ENCODE measurements at places on chromosomes 13 and 19.
A peak's percentile ranks its signal among the peaks of the same experiment; 100 is the strongest.

DNA sequence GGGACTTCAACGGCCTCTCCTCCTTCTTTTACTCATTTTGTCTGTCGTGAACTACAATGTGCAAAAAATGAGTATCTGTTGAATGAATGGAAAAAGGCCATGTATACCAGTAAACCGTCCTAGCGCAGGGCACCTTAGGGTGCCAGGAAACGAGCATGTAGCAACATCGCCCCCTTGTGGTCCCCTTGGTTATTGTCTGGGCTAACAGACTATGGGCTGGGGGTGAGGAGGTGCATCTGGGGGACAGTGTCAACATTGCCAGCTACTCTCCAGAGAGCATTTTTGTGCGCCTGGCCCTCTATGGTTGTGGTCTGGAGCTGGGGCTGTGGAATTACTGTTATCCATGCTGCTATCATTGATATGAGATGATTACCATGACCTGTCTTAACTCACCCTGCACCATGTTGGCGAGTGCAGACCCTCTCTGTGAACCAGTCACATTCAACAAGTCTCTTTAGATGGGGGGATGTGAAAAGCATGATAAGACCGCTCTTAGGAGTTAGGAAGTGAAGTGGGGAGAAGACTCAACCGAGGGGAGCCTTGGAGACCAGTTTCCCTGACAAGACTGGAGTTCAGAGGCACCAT, 22.8 kb upstream of the SIGLEC11 start:
- DNase-seq: peak; percentile 15

DNA sequence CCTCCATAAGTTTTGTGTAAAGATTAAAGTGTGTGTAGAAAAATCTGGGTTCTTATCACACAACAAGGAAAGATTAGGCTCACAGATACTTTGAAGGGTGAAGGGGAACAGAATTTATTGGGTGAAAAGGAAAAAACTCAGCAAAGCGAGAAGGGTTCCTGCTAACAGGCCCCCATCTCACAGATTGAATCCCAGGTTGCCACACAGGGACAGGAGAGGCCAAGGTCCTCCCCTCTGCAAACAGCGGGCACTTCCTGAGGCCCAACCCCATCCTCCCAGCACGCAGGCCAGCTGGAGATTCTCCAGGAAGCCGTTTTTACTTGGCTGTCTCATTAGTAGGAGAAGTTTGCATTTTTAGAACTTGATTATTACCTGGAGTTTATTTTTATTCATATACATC, 15.2 kb upstream of the ERCC5 start:
- no peak for DNase-seq

DNA sequence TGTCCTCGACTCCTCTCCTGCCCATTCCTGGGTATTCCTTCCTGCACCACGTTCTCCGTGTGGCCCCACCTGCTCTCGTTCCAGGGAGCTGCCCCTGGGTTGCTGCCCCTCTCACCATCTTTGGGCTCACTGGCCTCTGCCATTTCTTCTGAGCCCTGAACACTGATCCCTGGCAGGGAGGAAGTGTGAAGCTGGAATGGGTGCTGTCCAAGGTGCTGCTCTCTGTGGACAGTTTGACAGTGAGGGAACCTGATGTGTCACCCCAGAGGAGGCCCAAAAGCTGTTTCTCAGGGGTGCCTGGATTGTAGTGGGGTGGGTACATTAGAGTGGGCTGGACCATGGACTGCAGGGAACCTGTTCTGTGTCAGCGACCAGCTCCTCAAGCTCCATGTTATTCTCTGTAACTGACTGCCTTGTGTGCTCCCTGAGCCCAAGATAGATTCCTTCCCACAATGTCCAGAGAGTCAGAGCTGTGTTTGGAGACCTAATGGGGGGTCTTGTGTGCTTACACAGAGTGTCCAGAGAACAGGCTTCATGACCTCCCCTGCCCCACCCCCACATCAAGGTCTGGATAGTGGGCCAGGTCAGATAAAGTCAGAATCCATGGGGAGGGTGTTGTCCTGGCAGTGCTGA, 7.2 kb upstream of the CEACAM8 start:
- no peak for DNase-seq

DNA sequence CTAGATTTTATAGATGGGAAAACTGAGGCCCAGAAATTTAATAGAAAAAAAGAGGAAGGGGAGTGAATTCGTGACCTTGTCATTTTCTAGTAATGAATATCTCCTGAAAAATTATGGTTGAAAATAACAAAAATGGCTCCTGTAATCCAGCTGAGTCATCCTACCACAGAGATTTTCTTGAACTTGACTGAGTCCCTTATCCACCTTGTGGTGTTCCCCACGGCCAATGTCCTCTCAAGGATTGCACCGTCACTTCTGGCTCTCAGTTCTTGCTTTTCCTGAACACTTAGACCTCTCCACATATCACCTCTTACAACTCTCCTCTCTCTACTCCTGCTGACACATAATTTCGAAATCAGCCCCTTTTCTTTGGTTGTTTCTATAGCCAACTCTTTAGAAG, 1.2 kb upstream of the KATNAL1 start:
- peak; percentile 8 for DNase-seq

GRCh38 chr13:33353646-33354045, 68.1 kb upstream of the STARD13 start:
- no peak for DNase-seq

GRCh38 chr13:95325485-95325884, 24.2 kb upstream of the ABCC4 start:
- no peak for DNase-seq

DNA sequence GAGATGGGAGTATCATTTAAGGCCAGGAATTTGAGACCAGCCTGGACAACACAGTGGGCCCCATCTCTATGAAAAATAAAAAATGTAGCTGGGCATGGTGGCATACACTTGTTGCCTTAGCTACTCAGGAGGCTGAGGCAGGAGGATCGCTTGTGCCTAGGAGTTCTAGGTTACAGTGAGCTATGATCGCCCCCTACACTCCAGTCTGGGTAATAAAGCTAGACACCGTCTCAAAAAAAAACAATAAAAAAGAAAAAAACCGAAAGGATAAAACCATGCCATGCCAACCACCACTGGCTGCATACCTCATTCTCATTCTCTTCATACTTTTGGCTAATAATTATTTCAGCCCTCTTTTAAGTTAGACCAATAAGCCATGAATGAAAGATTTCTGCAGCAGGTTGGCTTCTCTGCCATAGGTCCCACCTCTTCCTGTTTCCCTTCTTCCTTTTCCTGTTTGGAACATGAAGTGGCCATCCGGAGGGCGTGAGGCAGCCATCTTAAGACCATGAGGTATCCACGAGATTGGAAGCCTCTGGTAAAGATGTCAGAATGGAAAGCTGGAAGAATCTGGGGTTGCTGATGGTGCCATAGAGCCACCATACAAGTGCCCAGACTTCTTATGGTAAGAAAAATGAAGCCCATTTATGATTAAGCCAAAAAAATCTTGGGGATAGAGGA, 171.3 kb downstream of the CACNA1A start:
- DNase-seq: no peak

DNA sequence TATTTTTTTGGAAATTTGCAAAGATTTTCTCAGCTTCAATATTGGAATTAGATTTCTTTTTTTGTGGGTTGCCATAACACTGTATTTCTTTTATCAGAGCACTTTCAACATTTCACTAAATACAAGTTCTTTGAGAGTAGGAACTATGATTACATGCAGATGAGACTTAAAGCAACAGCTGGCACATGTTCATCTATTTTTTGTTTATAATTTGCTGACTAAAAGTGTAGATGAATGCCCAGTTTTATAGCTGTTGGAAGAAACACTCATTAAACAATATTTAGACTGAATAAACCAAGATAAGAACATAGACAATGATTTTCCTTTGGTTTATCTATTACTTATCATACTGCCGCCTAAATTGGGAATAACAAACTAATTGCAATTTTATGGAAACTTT, 803.0 kb upstream of the KLHL1 start:
- DNase-seq: no peak

DNA sequence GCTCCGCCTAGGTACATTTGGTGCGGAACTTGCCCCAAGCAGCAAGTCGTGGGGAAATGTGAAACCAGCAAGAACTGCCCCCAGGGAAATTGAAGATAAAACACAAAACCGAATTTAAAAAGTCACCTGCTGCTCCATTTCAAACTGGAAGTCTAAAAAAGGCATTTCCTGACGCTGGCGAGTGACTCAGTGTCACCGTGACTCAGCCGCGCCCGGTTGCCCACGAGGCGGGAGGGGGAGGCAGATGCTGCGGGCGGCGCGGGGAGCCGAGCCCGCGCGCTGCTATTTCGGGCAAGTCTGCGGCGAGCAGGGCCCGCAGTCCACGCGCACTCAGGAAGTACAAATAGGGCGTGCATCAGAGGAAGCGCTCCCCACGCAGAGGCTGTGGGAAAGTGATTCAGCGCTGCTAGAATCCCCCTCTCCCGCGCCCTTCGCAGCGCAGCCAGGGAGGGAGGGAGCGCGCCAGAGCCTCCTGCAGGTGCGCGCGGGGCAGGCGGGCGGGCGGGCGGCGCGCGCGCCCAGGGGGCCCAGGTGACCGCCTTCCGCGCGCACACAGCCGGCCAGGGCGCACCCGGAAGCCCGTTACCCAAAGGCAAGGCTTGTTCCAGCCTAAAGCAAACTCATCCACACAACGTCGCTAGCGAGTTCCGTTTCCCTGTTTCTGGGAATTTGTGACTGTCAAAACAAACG, 168.8 kb downstream of the COL4A1 start:
- peak; percentile 64 for DNase-seq

- DNase-seq: no peak
Measured at GRCh38 chr19:47896019-47896418, 9.9 kb upstream of the SULT2A1 start.

DNA sequence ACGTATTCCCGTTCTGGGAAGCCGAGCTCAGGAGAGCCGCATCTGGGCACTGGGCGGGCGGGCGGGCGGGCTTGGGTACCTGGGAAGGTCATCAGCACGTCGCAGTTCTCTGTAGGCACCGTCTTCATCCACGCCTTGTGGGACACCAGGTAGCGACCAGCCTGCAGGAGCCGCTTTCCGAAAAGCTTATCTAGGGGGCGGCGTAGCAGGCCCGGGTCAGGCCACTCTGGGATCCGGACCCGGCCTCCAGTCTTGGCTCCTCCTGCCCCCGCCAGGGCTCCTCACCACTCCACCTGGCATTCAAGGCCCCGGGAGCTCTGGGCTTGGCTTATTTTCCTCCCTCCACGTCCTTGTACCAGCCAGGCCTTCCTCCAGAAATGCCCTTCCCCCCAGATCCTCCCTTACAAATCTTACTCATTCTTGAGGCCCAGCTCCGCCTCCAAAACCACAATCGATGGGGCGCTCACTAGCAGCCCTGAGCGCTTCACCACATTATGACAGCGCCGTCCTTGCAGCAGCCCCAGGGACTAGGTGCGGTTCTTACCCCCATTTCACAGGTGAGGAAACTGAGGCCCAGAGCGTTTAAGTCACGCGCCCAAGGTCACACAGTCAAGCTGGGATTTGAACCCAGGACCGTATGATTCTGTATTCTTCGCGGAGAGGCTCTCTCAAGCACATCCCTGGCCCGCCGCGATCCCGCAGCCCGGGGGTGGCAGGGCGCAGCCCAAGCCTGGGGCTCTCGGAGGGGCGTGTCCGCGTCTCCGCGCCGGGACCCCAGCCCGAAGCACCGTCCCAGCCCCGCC, 843 bp downstream of the ANO8 start:
- peak; percentile 78 for DNase-seq

- no peak for DNase-seq
Measured at GRCh38 chr19:48158210-48158790, 11.8 kb downstream of the LIG1 start.

DNA sequence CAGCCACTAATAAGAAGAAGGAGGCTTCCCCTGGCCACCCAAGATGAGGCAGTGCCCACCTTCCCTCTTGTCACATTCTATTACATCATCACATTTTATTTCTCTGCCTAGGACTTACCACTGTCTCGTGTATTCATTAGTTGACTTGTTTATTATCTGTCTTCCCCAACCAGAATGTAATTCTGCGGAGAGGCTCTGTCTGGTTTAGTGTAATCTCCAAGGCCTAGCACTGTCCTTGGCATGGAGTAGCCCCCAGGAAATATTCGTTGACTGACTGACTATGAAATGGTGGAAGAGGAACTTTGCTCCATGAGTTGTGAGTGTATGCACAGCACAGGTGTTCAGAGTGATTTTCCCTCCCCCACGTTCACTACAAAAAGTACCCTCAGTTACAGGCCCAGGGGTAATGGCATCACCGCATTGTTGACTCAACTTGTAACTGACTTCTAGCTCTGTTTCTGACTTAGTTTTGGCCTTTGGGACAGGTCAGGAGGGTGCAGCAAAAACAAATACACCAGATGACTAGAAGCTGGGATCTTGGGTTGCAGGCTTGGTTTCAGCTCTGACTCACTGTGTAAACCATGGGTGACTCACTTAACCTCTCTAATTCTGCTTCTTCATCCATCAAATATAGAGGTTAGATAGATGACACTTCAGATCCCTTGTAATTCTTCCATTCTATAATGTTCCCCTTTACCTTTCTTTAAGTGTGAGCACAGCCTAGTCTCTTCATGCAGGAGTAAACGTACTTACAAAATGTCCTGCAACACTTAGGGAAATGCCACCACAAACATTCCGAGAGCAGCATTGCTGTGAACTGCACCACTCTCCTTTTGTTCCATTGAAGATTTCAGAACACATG, 229.7 kb downstream of the KCNRG start:
- peak; percentile 73 for DNase-seq

DNA sequence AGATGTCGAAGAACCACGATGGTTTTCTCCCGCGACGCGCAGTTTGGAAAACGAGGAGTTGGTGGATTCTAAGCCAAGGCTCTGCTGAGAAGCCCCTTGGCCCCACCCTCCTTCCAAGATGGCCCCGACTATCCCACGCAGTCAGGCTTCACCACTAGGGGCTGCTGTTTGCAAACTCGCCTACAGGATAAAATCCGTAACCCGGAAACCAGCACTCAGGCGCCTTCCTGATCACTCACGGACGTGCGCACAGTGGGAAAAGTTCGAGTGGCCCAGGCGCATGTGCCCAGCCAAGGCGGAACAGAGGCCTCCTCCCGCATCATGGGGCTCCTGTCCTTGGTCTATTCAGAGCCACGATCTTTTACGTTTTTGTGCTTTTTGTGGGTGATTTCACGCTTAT, 19.2 kb upstream of the UQCR11 start:
- DNase-seq: peak; percentile 11

- DNase-seq: no peak
Measured at GRCh38 chr13:52811841-52812240, 36.6 kb downstream of the PCDH8 start.
